Memory B cell (primary cell): ENCODE measurements at places on chromosomes 3 and 15.

GRCh38 chr3:185585518-185585858 lies 607 bp upstream of the SENP2 start:
- no peak for DNase-seq
- no peaks in the 10 kb centered on the region for H3K36me3 ChIP-seq
- H3K27me3 ChIP-seq, result no peaks in the 10 kb centered on the region
- H3K4me1 ChIP-seq, result peaks cover 17% of the 10 kb centered on the region
- H3K4me3 ChIP-seq, result peak overlapping the region; percentile 90

DNA sequence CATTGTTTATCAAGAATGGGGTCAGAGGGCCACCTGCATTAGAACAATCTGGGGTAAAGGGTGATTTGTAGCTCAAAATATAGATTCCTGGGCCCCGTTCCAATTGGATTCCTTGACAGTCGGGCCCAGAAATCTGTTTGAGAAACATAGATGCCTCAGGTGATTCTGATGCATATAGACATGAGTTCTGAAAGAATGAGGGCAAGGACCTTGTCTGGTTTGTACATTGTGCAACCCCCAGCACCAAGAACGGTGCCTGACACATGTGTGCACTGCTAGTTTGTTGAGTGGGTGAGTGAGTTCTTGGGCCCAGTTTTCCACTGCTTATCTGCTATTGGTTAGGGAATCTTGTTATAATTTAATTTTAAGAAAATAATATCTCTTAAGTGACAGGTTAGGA lies 16.6 kb downstream of the CRYBG3 start:
- H3K4me1 ChIP-seq, result no peaks in the 10 kb centered on the region
- no peak overlapping the region for H3K4me3 ChIP-seq
- H3K27me3 ChIP-seq, result peaks cover 5% of the 10 kb centered on the region
- DNase-seq, result no peak
- H3K27ac ChIP-seq, result no peak overlapping the region

GRCh38 chr3:138328341-138328740 lies 1.3 kb downstream of the NME9 start:
- peaks cover 8% of the 10 kb centered on the region for H3K27me3 ChIP-seq
- no peak for DNase-seq
- no peaks in the 10 kb centered on the region for H3K36me3 ChIP-seq
- H3K4me1 ChIP-seq, result peaks cover 7% of the 10 kb centered on the region
- peak overlapping the region; percentile 54 for H3K4me3 ChIP-seq

DNA sequence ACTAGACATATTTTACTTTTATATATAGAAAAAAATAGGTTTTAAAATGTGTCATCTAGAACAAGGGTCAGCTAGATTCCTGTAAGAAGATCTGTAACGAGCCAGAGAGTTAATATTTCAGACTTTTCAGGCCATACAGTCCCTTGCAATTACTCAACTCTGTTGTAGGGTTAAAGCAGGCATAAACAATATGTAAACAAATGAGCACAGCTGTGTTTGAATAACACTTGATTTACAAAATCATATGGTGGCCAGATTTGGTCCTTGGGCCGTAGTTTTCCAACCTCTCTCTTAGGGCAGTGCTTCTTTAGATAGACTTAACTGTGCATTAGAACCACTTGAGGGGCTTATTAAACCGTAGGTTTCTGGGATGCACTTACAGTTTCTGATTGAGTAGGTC lies 19.6 kb downstream of the LRRC57 start:
- H3K27me3 ChIP-seq, result no peaks in the 10 kb centered on the region
- H3K27ac ChIP-seq, result peak overlapping the region; percentile 91
- DNase-seq, result no peak
- no peak overlapping the region for H3K4me3 ChIP-seq
- H3K36me3 ChIP-seq, result peaks cover 26% of the 10 kb centered on the region
- no peaks in the 10 kb centered on the region for H3K4me1 ChIP-seq

- H3K27me3 ChIP-seq, result peaks cover 1% of the 10 kb centered on the region
- DNase-seq, result no peak
- peaks cover 14% of the 10 kb centered on the region for H3K4me1 ChIP-seq
- H3K4me3 ChIP-seq, result no peak overlapping the region
- H3K36me3 ChIP-seq, result peaks cover 1% of the 10 kb centered on the region
Measured at GRCh38 chr3:195028877-195029606, 241.9 kb downstream of the XXYLT1 start.

GRCh38 chr3:191348098-191348497 lies 17.8 kb upstream of the UTS2B start:
- H3K36me3 ChIP-seq, result peaks cover 5% of the 10 kb centered on the region
- DNase-seq, result no peak
- H3K27me3 ChIP-seq, result no peaks in the 10 kb centered on the region

DNA sequence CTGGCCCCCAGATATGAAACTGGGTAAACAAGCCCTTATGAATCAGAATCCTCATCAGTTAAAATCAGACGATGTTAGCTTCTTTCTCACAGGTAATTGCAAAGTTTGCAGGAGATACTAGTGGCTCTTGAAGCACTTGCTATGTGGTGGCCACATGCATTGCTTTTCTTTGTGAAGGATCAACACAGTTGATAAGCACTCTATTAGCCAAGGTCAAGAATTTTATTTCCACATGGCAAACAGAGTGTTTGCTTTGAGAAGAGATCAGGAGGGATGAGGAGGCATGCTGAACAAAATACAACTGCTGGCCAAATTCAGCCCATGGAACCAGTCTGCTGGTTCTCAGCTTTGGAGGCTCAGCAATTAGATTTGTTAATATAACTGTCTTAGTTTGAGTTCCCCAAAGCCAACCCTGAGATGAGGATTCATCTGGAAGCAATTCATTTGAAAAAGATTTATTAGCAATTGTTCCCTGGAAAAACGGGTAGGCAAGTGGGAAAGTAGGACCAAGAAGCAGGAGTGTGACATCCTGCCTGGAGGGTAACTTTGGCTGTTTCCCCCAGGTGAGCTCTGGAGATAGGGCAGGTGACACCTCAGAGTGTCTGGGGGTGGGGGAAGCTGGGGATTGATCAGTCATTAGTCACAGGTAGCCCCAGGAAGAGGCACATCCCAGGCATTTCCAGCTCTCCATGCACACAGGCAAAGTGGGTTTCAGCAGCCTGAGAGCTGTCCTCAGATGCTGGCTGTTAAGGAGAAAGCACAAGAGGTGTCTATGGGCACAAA lies 180.3 kb downstream of the ABHD5 start:
- H3K27me3 ChIP-seq, result peaks cover 20% of the 10 kb centered on the region
- no peak overlapping the region for H3K4me3 ChIP-seq
- no peaks in the 10 kb centered on the region for H3K36me3 ChIP-seq
- H3K4me1 ChIP-seq, result no peaks in the 10 kb centered on the region

DNA sequence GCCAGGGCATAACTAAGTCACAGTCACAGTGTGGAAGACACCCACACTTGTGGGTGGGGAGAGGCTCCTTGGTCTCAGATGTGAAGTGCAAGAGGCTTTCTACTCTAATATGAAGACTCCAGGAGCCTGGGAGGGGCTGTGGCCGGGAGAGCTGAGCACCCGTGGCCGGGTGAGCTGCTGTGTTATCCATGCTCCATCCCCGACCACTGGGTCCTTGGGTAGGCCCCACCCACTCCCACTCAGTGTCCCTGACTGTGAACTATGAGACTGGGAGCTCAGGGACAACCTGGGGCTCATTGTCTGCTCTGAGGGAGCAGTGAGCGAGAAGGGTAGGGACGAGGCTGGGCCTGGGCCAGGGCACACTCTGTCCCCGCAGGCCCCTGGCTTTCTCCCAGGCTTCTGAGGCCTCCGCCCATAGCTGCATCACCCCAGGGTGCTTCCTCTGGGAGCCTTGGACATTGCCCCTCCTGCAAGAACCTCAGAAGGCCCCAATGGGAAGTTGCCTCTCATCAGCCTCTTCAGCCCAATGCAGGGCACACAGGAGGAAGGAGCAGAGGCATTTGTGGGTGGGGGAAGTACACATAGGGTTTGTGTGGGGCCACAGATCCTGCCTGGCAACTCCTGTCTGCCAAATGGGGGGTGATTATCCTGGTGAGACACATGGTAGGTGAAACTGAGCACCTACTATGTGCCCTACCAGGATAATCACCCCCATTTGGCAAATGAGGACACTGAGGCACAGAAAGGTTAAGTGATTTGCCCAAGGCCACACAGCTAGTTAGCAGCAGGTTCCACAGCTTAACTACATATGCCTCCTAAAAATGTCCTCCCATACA lies 2.4 kb downstream of the ANPEP start:
- H3K27me3 ChIP-seq, result peaks cover 21% of the 10 kb centered on the region
- no peak overlapping the region for H3K4me3 ChIP-seq
- no peak overlapping the region for H3K27ac ChIP-seq
- DNase-seq, result no peak
- peaks cover 2% of the 10 kb centered on the region for H3K4me1 ChIP-seq
- H3K36me3 ChIP-seq, result peaks cover 5% of the 10 kb centered on the region

DNA sequence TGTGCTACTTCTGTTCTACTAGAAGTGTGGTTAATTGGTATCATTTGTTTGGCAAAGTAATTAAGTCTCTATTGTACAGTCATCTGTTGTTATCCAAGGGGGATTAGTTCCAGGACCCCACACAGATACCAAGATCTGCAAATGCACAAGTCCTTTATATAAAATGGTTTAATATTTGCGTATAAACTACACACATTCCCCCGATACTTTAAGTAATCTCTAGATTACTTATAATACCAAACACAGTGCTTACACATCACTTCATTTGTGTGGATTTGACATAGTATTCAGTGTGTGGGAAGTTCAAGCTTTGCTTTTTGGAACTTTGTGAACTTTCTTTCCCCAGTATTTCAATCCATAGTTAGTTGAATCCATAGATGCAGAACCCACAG lies 50.5 kb upstream of the ABI3BP start:
- H3K4me3 ChIP-seq, result no peak overlapping the region
- no peak overlapping the region for H3K27ac ChIP-seq
- peaks cover 15% of the 10 kb centered on the region for H3K27me3 ChIP-seq
- no peaks in the 10 kb centered on the region for H3K4me1 ChIP-seq
- no peak for DNase-seq

- H3K4me1 ChIP-seq, result no peaks in the 10 kb centered on the region
- H3K27me3 ChIP-seq, result no peaks in the 10 kb centered on the region
- no peak for DNase-seq
- no peak overlapping the region for H3K4me3 ChIP-seq
Measured at GRCh38 chr3:52210037-52210436, 12.1 kb downstream of the ALAS1 start.

- peaks cover 2% of the 10 kb centered on the region for H3K36me3 ChIP-seq
- H3K4me1 ChIP-seq, result peaks cover 18% of the 10 kb centered on the region
- H3K4me3 ChIP-seq, result no peak overlapping the region
- H3K27ac ChIP-seq, result no peak overlapping the region
- H3K27me3 ChIP-seq, result no peaks in the 10 kb centered on the region
Measured at GRCh38 chr3:38005076-38006020, 14.8 kb downstream of the VILL start.

- H3K27ac ChIP-seq, result no peak overlapping the region
- H3K4me3 ChIP-seq, result no peak overlapping the region
- H3K36me3 ChIP-seq, result no peaks in the 10 kb centered on the region
- H3K27me3 ChIP-seq, result peaks cover 6% of the 10 kb centered on the region
Measured at GRCh38 chr3:149547413-149547812, 72.9 kb downstream of the TM4SF4 start.
